ENCODE measurements at places on chromosomes 1 and 21. TPM values are rescaled to one million over a fixed set of nuclear protein-coding genes. Genes with fewer than 3 reads are reported as not detected.

The SFN gene
- total RNA-seq: 0.73 TPM

The GSTM5 gene
- not detected for total RNA-seq

The PTPN22 gene
- 112 TPM for total RNA-seq

The NUP133 gene
- 43.1 TPM for total RNA-seq

The SLFNL1 gene
- total RNA-seq: 0.35 TPM

The CCDC181 gene
- 0.19 TPM for total RNA-seq

The OVAAL gene
- total RNA-seq: not detected

The NCAM2 gene
- total RNA-seq: not detected

The FMO3 gene
- not detected for total RNA-seq

The IL19 gene
- not detected for total RNA-seq

The GJA8 gene
- not detected for total RNA-seq

The FCRL6 gene
- 0.61 TPM for total RNA-seq

The PTGER3 gene
- 0.06 TPM for total RNA-seq

The GABRD gene
- total RNA-seq: not detected

The SYNC gene
- not detected for total RNA-seq

The MROH7 gene
- not detected for total RNA-seq

GRCh38 chr1:197671920-197672319, 103.4 kb downstream of the DENND1B start:
- DNase-seq: no peak

GRCh38 chr21:33403786-33404585, 773 bp downstream of the IFNGR2 start:
- DNase-seq: no peak

GRCh38 chr1:186682736-186683135, 2.5 kb upstream of the PTGS2 start:
- DNase-seq: no peak

- no peak for DNase-seq
Observed at GRCh38 chr1:43442756-43443155, 11.0 kb downstream of the HYI start.

- DNase-seq: no peak
Observed at GRCh38 chr1:218882454-218882853, 291.2 kb upstream of the LYPLAL1 start.

DNA sequence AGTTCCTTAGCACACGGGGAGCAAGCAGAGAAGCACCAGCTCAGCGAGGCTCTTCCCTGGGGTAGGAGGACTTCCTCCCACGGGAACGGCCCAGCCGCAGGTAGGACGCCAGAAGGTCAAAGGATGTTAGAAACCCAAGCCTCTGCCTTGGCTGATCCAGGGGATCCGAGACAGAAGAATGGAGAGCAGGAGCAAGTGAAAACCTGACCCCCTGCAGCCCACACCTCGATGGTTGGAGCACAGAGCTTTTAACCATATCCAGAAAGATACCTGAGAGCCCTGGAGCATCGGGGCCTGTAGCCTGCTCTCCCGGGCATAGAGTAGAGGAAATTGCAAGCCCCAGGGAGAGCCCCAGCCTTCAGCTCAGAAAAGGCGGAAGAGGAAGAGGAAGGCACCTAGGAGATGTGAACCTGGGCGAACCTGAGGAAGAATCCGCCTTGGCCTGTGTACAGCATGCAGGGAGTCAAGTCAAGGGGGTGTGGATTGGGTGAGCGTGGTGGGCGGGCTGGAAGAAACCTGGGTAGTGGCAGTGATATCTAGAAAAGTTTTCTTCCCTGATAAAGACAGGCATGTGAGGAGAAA, 76.3 kb downstream of the PSMG1 start:
- peak; percentile 12 for DNase-seq

- DNase-seq: no peak
Observed at GRCh38 chr1:226050133-226050532, 12.4 kb upstream of the H3-3A start.

- DNase-seq: no peak
Observed at GRCh38 chr1:172997941-172998361, 52.8 kb downstream of the TNFSF18 start.

DNA sequence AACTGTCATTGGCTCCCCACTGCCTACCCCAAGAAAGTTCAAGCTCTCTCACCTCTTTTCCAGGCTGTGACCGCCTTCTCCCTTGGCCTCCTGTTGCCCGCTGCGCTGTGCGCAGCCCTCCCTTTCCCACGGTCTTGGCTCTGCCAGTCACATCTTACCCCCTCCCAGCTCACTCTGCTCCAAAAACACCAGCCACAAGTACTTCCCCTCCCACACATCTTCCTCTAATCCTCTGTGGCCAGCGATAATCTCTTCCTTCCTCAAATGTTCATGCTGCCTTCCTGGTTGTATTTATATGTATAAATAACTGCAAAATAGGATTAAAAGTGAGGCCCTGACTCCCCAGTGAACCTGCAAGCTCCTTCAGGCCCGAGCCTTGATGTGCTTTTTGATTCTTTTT, 81.8 kb downstream of the AJAP1 start:
- no peak for DNase-seq

DNA sequence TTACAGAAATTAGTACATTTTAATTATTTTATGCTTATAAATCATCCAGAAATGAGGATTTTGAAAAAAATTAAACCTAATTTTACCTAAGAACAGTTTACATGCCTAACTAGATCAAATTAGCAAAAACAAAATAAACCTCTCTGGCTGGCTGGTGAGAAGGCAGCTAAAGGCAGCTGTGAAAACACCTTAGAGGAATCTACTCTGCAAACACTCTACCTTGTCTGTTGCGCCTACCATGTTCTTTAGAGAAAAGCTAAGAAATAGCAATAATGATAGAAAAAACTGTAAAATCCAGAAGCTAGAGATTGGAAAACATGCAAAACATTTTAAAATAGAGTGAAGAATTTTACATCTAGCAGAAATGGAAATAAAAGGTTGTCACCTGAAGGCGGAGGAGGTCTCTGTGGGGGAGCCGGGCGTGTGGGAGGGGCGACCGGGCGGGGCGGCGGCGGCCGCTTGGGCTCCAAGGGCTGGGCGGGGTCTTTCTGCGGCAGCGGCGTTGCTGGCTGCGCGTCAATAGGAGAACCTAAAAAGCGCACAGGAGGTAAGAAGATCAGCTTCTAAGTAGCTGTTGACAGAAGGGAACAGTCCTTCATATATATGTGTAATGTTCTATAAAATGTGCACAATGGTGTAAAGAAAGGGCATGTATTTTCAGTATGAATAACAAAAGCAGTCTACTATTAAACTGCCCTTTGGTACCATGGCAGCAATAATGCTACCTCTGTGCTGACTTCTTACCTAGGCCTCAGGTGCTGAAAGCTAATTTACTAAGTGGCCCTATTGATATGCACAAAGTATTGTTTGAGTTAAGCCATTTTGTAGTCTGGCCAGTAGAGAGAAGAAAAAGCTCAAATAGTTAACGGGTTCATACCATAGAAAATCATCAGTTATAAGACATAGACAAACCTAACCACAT, 33.3 kb upstream of the CFAP298 start:
- no peak for DNase-seq

DNA sequence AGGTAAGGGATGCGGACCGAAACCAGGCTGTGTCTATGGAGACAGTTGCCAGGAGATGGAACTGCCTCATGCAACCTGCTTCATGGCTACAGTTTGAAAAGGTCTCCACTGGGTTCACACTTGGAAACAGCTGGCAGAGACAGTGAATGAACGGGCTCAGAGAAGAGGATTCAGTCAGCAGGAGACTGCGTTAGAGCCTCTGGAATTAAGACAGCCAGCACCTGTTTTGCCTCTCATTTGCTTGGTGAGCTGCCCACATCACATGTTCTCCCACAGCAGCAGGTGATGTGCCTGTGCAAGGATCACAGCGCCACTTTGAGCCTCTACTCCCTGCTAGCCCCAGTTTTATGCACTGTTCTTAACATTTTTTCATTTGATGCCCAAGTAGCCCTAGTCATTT, 321.0 kb downstream of the PLPP3 start:
- DNase-seq: no peak

DNA sequence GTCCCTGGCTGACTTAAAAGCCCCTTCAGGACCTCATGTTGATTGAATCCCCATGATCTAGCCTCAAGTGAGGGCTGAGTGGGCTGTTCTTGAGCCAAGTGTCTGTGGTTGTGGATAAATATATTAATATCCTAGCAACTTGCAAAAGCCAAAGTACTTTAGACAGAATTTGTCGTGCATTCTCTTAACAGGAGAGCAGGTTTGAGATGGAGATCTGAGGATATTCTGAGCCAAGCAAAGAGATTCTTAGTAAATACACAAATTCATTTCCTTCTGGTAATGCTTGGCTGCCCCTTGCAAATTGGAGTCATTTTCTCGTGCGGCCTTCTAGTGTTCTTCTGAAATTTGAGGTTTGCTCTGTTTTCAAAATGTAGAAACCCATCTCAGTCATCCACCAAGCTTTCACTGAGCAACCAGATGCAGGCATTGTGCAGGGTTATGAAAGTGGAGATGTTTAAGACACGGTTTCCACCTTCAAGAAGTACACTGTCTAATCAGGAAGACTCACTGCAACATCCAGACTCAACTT, 242.1 kb upstream of the JUN start:
- DNase-seq: no peak

- peak; percentile 63 for DNase-seq
Observed at GRCh38 chr1:19811206-19811851, 3.8 kb downstream of the RNF186 start.

- DNase-seq: no peak
Observed at GRCh38 chr1:106678279-106679050, 378.0 kb upstream of the PRMT6 start.

GRCh38 chr21:15367061-15367626, 302.3 kb upstream of the NRIP1 start:
- DNase-seq: no peak

- DNase-seq: no peak
Observed at GRCh38 chr1:82686774-82687173, 886.0 kb downstream of the ADGRL2 start.

DNA sequence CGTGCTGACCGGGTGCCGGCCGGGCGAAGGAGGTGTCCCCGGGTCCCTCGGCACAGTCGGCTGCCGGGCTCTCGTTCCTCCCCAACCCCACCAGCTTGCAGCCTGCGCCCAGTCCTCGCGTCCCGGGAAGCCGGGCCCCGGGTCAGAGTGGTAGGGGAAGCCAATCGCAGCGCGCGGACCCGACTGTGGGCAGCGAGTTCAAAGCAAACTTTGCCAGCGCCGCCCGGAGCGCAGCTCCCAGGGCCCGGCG, 328 bp downstream of the MYCL start:
- DNase-seq: no peak

- no peak for DNase-seq
Observed at GRCh38 chr1:203437696-203438315, 37.8 kb upstream of the PRELP start.

DNA sequence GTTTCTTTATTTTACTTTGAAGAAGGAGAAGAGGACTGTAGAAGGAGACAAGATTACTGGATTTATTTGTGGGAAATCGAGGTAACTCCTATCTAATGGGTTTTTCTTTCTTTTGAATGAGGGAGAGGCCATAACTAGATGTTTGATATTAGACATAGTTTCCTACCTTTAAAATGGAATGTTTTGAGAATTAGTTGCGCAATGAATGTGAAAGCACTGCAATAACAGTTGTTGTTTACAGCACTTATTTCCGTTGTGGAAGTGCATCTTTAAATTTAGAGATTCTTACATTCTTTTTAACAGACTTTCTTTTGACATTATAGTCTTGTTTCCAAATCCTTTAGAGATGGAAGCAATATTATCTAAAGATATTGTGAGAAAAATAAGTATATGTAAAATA, 229.0 kb downstream of the SRGAP2C start:
- DNase-seq: no peak

DNA sequence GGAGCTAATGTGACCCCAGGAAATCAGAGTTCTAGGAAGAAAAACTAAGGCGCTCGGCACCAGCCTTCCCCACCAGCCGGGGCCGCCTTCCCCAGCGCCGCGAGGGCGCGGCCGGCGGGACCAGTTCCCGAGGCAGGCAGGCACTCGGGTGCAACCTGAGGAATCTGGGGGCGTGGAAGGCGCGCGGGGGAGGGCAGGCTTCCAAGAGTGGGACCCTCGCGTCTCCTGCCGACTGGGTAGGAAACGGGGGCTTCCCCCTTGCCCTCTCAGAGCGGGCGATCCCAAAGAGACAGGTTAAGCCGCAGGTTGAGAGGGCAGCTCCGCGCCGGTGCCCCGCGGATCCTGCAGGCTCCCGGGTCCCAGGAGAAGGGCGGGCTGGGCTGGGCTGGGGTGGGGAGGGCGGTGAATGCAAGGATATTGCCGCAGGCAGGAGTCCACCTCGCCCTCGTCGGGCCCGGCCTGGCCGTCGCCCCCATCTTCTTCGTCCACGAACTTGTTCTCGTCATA, 431 bp downstream of the ARPC5 start:
- DNase-seq: peak; percentile 57

DNA sequence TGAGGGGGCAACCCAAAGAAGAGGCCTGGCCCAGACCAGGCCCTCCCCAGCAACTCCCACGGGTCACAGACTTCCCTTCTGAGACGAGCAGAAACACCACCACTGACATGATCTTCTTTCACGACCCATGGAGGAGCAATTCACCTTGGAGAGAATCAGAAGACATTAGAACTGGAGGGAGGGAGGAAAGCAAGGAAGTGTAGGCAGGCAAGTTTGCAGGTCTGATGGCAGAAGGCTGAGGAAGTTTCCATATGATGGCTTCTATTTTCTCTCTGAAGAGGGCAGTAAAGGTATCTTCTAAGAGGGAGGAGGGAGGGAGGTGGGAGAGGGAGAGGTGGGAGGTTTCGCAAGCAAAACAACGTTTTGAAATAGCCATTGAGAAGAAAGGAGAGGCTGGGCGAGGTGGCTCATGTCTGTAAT, 1.4 kb upstream of the UBXN10 start:
- no peak for DNase-seq

DNA sequence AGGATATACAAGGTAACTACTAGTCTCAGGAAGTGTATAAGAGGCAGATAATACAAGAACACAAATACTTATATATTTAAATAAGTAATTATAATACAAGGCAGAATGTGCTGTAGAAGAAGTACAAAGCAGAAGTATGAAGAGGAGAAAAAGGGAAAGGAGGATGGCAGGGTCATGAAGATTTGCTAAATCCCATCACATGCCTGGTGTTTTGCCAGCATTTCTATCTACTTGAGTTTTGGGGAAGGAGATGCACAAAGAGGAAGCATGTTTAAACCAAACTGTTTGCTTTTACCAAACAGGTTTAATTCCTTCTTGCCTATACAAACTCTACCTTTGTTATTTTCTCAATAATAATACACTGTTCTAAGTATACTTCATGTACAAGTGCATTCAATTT, 60.9 kb upstream of the PODN start:
- no peak for DNase-seq

DNA sequence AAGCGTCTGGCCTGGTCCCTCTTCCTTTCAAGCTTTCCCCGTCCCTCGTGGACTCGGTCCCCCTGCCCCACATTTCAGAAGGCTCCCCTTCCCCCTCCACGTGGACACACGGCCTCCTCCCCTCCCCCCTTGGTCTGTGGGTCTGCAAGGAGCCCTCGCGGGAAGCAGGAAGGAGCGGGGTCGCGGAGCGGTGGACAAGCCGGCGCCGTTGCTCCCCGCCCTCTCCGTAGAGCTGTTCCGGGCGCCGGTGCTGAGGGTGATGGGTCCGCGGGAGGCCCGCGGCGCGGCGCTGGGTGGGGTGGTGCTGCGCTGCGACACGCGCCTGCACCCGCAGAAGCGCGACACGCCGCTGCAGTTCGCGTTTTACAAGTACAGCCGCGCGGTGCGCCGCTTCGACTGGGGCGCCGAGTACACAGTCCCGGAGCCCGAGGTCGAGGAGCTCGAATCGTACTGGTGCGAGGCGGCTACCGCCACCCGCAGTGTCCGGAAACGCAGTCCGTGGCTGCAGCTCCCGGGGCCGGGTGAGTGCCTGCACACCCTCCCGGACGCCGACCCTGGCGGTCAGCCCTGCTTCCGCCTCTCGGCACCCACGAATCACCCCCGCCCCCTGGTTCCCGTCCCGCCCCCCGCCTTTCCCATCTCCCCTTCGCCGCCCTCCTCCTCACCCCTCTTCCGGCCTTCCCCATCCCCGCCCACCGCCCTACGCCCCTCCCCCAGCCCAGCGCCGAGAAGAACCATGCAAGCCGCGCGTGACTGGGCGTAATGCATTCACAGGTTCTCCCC, 5.3 kb downstream of the FCRLB start:
- peak; percentile 84 for DNase-seq
